Right kidney (tissue), 9 donors: ENCODE measurements at places on chromosomes 1 and 21.

GRCh38 chr1:210143465-210144062 is 89.0 kb upstream of the SERTAD4 start:
- DNase-seq: no peak

GRCh38 chr21:21969211-21969610 is 971.0 kb downstream of the NCAM2 start:
- DNase-seq: no peak

DNA sequence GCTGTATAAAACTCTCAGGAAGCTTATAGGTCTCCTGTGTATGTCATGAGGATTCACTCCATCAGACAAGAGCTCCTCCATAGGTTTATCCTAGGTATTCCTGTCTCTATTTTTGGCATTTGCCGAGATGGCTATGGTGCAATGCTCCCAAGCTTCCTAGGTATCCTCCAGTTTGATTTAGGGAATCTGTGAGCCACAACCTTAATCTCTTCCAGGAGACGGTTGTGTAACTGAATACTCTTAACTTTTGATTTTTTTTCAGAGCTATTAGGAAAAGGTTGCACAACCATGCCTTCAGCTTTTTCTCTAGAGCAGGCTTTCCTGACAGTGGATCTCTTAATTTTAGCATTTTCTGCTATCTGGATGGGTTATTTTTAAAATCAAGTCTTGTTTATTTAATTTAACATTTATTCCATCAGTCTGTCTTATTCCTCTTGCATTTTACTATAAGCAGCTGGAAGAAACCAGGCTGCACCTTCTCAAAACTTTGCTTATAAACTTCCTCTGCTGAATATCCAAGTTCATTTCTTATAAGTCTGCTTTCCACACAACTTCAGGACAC is 69.4 kb upstream of the BACE2 start:
- DNase-seq: no peak

GRCh38 chr1:26541431-26541815 is 11.9 kb downstream of the RPS6KA1 start:
- DNase-seq: no peak

GRCh38 chr1:85321237-85321964 is 45.0 kb upstream of the BCL10 start:
- no peak for DNase-seq

DNA sequence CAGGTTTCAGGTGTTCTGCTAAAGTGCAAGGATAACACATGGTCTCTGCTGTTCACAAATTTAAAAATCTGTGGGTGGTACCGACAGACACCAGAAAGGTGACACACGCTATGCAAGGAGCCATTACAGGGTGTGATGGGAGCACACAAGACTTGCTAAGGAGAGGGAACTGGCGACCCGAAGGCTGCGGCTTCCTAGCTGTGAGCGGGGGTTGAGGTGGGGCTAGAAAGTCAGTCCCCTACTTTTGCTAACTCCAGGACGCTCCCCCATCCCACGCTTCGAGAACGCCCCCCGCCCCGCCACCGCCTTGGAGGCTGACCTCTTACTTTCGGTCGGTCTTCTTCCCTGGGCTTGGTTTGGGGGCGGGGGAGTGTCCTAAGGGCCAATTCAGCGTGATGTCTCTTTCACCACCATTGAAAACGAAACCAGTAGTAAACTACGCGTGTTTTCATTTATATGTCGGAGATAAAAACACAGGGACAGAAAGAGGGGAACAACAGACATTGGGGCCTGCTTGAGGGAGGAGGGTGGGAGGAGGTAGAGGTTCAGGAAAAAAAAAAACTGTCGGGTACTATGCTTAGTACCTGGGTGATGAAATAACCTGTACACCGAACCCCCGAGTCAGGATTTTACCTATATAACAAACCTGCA is 1.1 kb downstream of the CKS1B start:
- peak; percentile 74 for DNase-seq

GRCh38 chr1:213127074-213127473 is 76.0 kb downstream of the RPS6KC1 start:
- no peak for DNase-seq

GRCh38 chr1:151739590-151740355 is 18.5 kb downstream of the RIIAD1 start:
- DNase-seq: no peak

DNA sequence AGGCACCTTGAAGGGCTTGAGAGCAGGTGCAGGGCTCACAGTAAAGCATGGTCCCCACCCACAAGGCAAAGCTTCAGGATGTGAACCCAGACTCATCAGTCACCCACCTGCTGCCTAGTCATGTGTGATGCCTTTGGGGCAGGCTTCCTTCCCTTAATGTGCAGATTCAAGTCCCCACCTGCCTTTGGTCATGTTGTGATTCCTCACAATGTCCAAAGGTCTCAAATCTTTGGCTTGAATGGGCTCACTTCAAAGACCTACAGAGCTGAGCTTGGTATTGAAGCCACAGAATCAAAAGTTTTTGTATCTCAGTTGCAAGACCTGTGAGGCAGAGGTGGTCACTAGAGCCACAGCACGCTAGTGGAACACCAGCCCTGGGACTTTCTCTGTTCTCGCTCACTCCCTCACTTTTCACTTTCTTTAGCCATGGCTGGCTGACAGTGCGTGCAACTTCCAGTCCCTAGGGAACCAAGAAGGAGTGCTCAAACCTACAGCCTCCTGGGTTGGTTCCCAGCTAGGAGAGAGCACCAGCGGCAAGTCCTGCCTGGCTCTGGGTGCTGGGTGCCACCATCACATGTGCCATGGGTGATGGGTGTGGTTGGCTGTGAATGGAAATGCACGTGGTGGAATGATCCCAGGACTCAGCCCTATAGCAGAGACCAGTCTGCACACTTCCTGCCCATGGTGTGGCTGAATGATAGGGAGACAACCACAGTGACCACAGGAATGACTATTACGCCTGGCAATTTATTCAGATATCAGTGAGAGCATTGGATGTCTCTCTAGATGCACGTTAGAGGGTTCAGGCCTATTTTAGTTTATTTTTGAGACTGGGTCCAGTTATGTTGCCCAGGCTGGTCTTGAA is 26.4 kb upstream of the CLIC6 start:
- DNase-seq: no peak

- DNase-seq: no peak
Observed at GRCh38 chr21:35643176-35643575, 417.1 kb downstream of the SETD4 start.
